ENCODE measurements at places on chromosomes 13 and 19.

DNA sequence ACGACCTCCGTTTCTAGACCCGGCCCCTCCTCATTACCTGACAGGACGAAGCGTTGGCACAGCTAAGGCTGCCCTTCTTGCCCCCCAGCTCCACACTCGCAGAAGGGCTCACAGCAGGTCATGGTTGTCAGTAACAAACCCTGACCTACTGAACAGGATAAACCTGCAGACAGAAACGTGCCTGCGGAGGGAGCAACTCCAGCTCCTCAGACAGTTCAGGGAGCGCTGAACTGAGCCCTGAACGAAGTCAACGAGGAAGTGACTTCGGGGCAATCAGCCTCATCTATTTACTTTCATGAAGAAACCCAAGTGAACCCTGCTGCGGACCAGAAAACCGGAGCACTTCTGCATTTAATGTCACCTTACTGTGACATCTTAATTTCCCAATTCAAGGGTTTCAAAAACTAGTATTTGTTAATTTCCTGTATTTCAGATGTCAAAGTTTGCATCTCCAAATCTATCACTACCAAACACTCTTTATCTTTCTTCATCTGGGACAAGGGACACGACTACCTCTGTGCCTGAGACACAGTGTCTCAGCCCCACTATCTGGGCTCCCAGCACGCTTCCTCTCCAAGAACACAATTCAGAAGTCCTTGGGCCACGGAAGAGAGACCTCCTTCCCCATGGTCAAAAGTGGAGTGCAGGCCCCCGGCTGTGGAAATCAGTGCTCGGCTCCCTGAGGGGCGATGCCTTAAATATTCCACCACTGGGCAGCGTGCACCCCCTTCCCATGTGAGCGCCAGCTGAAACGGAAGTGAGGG is 40.2 kb downstream of the CARS2 start:
- DNase-seq: no peak

- no peak for DNase-seq
Observed at GRCh38 chr13:94758436-94758960, 46.2 kb upstream of the SOX21 start.

DNA sequence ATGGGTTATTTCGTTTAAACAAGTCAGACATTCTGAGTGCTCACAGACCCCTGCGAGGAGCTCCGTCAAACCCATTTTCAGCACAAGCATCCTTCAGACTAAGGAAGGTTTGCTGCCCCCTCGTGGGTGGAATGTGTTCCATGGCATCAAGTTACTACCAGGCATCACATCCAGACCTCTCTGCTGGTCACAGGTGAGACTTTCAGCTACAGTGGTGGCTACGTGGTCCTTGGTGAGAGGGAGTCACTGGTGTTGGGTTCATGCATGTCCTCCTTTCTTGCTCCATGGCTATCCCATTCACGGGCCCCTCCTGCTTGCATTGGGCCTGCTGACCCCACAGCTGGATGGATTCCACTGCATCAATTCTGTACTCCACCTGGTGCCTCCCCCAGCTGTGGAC is 9.1 kb upstream of the LILRB5 start:
- peak; percentile 65 for DNase-seq

- DNase-seq: no peak
Observed at GRCh38 chr13:44221657-44222056, 152.0 kb upstream of the SERP2 start.

DNA sequence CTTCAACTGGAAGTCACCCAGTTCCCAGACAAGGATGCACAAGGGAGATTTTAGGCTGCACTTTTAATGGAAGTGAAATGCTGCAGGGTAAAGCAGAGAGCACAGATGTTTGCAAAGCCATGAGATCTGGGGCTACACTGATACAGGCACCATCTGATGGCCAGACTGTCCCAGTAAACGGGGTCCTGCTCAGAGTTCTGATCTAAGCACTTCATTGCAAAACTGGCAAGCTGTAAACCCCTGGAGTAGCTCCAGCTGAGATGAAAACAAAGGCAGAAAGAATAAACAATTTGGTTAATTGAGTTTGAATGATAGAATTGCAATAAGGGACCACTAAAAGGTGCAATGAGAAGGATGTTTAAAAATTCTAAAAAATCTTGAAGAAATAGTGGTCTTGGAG is 197.1 kb downstream of the OXGR1 start:
- no peak for DNase-seq

DNA sequence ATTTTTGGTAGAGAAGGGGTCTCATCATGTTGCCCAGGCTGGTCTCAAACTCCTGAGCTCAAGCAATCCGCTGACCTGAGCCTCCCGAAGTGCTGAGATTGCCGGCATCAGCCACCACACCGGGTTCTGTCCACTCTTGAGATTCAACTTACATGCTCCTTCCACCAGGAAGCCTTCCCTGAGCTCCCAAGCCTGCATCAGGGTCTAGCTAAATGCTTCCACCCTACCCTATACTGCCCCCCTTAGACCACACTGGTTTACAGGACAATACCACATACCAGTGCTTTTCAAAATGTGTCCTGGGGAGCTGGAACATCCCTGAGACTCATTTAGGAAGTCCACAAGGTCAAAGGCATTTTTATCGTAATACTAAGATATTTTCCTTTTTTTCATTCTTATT is 15.1 kb upstream of the CACNG8 start:
- DNase-seq: no peak

Measured in activated naive CD8-positive, alpha-beta T cell treated with anti-CD3 and anti-CD28 coated beads for 36 hours (primary cell).